ENCODE measurements at places on chromosomes 2 and 18.

DNA sequence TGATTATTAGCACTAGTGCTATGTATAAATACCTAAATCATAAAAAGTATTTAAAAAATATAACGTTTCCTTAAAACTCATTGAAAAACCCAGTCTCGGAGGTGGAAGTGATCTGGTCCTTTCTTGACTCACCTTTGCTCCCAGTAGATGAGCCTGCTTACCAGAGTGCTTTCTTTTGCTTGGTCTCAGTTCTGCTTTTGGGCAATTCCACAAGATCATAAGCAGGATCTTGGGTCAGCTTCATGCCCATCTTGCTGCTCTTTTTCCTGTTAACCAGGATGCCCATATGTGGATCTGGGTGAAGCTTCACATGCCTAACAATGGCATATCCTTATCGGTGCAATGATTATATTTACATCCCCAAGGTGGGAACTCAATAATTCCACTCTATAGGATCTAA lies 332.1 kb upstream of the FAM98A start:
- no peak for DNase-seq

- no peak for DNase-seq
Observed at GRCh38 chr18:79531926-79532312, 136.2 kb downstream of the NFATC1 start.

GRCh38 chr18:65336411-65336810 lies 414.4 kb upstream of the CDH7 start:
- no peak for DNase-seq

GRCh38 chr18:49648326-49648725 lies 86.5 kb downstream of the LIPG start:
- DNase-seq = no peak

DNA sequence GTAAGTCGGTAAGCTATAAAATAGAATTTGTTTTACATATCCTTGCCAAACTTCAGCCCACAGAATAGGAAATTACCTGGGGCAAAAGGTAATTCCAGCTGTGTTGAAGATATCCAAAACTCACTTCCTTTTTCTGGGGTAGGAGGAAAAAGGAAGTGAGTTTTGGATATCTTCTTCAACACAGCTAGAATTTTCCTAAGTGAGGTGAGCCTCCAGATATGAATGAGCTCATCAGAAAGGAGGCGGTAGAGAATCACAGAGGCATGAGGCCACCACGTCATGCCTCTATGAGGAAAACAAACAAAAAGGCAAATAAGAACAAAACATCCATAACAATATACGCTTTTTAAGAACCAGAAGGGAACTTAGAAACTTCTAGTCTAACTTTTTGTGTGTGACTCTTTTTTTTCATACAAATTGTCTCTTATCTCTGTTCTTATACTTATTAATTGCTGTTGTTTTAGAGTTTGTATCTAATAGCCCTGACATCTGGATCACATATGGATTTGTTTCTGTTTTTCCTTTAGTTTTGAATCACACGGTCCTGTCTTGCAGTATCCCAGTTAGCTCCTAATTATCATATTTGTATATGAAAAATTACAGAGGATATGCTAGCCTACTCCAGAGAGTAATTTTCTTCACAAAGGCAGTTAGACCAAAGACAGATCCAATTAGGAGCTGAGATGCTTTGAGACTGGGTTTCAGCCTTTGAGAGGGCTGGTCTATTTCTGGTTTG lies 104.5 kb downstream of the RBM43 start:
- DNase-seq = no peak

- DNase-seq = no peak
Observed at GRCh38 chr2:209763106-209763505, 8.5 kb upstream of the UNC80 start.

DNA sequence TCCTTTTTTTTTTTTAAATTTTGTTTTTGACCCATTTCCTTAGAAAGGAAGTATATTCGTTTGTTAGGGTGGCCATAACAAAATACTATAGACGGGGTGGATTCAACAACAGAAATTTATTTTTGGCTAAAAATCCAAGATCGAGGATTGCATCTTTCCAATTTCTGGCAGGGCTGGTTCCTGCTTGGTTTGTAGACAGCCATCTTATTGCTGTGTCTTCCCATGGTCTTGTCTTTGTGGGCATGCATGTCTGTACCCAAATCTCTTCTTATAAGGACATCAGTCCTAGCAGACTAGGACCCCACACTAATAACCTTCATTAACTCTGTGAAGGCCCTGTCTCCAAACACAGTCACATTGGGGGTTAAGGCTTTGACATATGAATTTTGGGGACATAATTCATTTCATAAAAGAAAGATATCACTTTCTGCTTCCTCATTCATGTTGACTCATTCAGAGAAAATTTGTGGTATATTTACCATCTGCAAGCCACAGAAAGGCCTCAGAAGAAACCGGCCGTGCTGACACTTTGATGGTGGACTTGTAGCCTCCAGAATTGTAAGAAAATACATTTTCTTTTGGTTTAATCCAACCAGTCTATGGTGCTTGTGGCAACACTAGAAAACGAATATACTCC lies 262.1 kb downstream of the LPIN1 start:
- DNase-seq = no peak

DNA sequence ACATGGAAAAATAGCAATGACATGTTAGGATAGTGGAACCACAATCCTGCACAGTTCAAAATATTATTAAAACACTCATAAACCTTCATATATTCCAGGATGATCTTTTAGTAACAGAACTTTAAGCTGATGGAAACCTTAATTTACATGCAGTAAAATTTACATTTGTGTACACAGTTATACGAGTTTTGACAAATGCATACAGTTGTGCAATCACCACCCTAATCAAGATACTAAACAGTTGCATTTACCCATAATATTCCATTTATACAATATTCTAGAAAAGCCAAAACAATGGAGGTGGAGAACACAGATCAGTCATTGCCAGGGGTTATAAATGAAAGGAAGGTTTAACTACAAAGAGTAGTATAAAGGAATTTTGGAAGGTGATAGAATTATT lies 117.6 kb downstream of the EXOC6B start:
- no peak for DNase-seq

DNA sequence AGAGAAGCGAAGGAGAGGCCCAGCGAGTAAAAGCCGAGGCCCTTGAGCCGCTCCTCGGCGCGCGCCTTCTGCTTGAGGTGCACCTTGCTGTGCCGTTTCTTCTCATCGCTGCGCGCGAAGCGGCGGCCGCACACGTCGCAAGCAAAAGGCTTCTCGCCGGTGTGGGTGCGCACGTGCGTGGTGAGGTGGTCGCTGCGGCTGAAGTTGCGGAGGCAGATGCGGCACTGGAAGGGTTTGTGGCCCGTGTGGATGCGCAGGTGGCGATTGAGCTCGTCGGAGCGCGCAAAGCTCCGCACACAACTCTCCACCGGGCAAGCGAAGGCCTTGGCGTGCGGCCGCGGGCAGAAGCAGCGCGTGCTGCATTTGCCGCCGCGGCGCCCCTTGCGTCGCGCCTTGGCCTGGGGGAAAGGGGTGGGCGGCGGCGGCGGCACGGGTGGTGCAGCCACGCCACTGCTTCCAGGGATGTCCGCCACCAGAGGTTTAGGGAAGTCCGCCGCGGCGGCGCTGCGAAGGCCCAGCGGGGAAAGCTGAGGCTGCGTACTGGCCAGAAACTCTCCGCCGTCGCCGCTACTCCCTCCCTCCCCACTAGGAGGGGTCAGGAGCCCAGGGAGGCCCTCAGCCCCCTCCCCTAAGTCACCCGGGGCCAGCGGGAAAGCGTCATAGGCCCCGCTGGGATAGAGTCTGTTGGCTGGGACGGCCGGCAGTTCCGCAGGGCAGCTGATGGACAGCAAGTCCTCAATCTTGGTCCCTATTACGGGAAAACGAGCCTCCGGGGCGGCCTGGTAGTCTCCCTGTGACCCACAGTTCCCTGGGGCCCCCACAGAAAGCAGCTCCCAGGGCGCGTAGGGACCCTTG lies 1.7 kb downstream of the EGR4 start:
- no peak for DNase-seq

GRCh38 chr2:166031054-166031453 lies 77.5 kb upstream of the TTC21B start:
- DNase-seq = no peak

- no peak for DNase-seq
Observed at GRCh38 chr18:63043516-63043915, 276.1 kb downstream of the BCL2 start.

GRCh38 chr2:196592911-196593881 lies 46.3 kb upstream of the CCDC150 start:
- DNase-seq = no peak

GRCh38 chr2:8607606-8608005 lies 74.2 kb upstream of the ID2 start:
- DNase-seq = peak; percentile 29

GRCh38 chr2:10222-10875 lies 36.0 kb downstream of the FAM110C start:
- no peak for DNase-seq

DNA sequence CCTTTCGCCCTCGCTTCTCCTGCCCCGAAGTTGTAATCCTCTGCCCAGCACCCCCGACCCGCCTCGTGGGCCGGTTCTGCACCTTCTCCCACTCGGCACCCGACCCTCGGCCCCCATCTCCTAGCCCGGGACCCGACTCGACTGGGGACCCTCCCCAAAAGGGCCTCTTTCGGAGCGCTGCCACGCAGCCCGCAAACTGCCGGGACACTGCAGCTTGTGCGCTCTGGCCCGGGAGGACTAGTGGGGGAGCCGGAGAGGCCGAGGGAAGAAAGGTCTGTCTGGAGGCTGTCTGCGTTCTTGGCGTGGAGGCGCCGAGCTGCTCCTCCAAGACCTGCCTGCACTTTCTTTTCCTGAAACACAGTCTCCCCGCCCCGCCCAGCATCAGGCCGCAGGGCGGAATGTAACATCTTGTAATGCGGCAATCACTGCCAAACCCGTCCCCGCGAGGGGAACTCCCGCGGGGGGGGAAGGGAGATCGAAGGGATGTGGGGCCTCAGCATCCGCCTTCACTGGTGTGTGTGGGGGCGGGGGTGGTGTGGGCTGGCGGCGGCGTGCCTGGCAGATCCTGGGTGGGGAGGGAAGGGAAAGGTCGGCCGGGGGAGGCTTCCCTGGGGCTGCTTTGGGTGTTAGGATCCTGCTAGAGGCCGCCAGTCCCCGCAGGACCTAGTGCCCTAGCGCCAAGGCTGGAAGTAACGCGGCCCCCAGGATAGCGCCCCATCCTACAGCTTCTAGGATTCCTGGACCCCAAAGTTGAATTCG lies 7.4 kb downstream of the DLX2 start:
- peak; percentile 96 for DNase-seq

DNA sequence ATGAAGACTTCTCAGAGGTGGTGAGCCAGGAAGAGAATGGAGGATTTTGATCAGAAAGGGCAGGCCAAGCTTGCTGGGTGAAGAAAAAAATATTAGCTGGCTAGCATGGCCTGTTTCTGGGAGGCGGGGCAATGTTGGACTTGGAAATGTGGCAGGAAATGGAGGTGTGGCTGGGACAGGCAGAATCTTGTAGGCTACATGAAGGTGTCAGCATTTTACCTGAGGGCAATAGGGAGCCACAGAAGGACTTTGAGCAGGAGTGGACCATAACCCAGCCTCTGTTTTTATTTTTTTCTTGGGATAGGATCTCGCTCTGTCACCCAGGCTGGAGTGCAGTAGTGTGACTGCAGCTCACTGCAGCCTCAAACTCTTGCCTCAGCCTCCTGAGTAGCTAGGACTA lies 31.7 kb downstream of the EMX1 start:
- DNase-seq = no peak

DNA sequence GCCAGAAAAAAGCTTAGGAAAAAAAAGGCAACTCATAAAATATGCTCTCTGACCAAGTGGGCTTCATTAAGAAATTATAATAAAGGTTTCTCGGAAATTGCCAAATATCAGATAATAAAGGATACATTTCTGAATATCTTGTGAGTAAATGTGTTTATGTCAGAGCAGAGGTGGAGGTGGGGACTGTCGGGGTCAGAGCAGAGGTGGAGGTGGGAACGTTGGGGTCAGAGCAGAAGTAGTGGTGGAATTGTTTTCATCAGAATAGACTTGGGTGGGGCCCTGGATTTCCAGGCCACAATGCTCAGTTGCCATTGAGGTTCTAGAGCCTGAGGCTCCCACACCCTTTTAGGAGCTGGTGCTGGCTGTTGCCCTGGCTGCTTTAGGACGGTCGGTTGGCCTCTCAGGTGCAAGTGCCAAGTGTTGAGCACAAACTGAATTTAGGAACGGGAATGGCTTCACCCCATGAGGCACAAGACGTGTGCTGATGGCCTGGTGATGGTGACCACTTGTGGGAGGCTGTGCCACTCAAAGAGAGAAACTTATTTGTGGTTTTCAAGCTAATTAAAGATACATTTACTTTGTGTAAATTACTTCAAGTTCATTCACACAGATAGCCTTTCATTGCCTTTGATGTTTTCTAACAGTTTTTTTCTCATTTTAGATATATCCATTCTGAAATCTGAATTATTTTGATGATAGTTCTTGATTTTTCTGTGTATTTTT lies 131.5 kb downstream of the ATP9B start:
- no peak for DNase-seq

DNA sequence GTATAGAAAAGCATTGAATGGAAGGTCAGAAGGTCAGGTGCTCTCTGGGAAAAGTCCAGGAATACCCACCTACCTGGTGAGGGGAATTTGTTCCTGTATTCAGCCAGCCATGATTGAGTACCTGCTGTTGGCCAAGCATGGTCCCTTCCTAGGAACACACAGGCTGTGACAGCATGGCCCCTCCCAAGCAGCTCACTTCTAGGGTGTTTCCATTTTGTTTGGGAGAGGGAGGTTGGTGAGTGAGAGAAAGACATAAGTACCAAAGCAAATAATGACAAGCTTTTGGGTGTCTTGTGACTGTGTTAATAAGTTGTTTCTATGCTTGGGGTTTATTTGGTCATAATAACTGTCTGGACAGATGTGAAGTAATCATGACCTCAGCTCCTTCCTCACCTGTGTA lies 46.3 kb downstream of the CABLES1 start:
- no peak for DNase-seq

GRCh38 chr2:37880551-37880950 lies 44.5 kb upstream of the RMDN2 start:
- DNase-seq = no peak

GRCh38 chr2:106095478-106096298 lies 98.4 kb downstream of the UXS1 start:
- no peak for DNase-seq

GRCh38 chr2:191835539-191836350 lies 11.1 kb downstream of the CAVIN2 start:
- no peak for DNase-seq

- no peak for DNase-seq
Observed at GRCh38 chr2:197191177-197191939, 119.2 kb downstream of the ANKRD44 start.

- DNase-seq = no peak
Observed at GRCh38 chr2:146437712-146438111, 1407.1 kb upstream of the ACVR2A start.

- DNase-seq = no peak
Observed at GRCh38 chr18:63240531-63241316, 78.8 kb downstream of the BCL2 start.
